ENCODE measurements at places on chromosomes 3 and 15.

- peak; percentile 31 for DNase-seq
Observed at GRCh38 chr15:39783244-39783820, 691 bp upstream of the FSIP1 start.

DNA sequence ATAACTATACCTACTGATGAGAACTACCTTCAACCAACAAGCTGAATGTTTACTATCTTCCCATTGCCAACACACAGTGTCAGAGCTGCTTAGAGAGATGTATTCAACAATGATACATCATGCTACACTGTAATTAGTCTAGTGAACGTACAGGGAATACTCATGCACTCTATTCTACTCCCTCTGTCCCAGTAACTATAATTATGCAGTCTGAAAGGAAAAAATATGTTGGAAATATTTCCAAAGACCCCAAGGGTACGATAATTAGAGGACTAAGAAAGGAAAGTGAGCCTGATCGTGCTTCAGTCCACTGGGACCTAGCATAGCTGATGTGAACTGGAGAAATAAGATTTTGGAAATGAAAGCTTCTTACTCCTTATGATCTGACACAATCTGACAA lies 36.9 kb upstream of the FSIP1 start:
- DNase-seq: no peak

DNA sequence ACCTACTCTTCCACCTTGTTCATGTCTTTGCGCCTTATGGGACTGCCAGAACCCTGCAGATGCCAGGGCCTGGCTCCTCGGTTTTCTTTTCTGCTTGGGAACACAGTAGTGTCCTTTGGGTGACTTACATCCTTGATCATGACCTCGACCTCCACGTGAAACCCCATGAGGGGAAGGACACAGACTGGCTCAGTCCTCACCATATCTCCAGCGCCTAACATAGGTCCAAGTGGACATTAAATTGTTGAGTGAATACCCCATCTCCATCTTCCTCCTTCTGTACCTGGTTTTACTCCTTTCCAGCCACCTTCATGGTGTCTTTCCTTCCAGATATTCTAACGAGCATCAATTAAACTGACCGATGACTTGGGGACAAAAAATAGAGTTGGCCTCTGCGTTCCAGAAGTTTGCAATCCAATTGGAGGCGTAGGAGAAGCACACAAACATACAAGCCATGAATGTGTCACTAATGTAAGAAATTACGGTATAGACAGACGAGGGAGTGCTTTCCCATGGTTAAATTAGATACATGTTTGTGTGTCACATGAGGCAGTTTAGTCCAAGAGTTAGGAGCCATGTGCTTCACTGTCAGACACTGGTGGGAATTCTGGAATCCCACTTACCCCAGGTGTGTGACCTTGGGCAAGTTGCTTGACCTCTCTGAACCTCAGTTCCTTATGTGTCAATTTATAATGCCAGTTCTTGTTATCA lies 907 bp upstream of the HERC1 start:
- DNase-seq: peak; percentile 55

GRCh38 chr15:38578626-38579025 lies 14.0 kb upstream of the RASGRP1 start:
- no peak for DNase-seq

- no peak for DNase-seq
Observed at GRCh38 chr3:45773072-45773471, 23.3 kb downstream of the SLC6A20 start.

DNA sequence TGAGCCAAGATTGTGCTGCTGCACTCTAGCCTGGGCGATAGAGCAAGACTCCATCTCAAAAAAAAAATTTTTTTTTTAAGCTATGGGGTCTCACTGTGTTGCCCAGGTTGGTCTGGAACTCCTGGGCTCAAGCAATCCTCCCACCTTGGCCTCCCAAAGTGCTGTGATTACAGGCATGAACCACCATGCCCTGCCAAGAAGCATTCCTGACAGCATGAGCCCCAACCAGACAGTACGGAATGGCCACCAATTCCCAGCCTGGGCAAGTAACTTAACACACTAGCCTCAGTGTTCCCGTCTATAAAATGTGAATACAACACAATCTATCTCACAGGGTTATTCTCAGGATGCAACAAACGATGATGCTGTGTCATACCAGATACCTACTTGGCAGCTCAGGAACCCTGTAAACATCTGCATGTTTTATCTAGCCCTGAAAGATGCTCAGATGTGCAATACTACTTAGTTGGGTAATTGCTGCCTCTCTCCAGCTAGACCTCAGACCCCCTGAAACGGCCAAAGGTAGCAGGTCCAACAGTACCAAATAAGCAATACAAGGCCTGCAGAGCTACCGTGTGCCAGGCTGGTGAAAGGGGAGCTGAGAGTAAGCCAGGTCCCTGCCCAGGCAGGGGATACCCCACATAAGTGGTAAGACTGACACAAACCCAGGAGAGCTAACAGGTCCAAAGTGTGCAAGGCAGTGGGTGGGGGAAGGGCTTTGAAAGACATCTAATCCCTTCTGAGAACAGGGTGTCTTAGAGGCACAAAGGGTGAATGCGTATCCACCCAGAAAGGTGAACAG lies 1.9 kb downstream of the TKT start:
- no peak for DNase-seq

GRCh38 chr3:98376631-98377030 lies 13.8 kb upstream of the OR5K3 start:
- DNase-seq: no peak

- DNase-seq: no peak
Observed at GRCh38 chr3:182349951-182350517, 443.3 kb upstream of the ATP11B start.

GRCh38 chr3:52281981-52282801 lies 3.7 kb upstream of the WDR82 start:
- no peak for DNase-seq

- DNase-seq: no peak
Observed at GRCh38 chr3:20853890-20854289, 667.9 kb upstream of the SGO1 start.

All from C1 segment of cervical spinal cord (tissue), 14 donors.